ENCODE measurements at places on chromosomes 11 and 22.

DNA sequence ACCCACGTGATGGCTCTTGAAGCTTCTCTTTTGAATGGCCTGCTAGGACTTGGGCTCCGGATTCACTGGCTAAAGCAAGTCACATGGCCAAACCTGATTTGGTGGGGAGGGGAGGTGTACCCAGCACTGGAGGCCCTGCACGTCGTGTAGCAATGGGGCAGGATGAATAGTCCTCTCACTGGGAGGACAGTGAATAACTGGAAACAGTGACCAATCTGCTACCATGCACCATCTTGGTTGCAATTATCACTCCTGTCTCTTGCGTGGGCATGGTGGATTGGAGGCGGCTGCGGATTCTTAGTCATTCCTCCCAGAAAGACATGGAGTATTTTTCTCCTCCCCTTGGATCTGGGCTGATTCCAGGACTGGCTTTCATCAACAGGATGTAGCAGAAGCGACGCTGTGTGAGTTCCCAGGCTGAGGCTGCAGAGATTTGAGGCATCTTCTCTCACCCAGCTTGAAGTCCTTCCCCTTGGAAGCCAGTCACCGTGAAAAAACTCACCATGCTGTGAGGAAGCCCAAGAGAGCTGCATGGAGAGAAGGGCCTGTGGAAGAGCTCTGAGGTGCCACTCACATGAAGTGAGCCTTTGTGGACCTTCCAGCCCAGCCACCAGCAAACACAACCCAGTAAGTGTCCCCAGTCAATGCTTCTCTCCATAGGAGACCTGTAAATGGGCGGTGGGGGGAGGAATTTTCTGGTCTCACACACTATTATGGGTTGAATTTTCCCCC lies 70.4 kb downstream of the IGLL1 start:
- DNase-seq: no peak

DNA sequence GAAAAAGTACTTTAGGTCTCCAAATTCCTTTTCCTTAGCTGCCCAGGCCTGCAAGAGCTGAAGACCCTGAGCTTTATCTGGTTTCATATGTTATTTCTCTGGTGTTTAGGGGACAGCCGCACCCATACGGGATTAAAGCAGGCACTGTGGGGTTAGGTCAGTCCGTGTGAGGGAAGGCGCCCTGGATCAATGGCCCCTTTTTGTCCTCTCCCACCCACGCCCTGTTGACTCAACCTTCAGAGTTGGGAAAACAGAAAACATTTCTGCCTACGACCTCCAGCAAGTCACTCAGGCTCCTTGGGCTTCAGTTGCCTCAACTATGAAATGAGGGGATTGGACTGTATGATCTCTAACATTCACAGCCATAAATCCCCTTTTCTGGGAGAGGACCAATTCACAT lies 55.2 kb upstream of the BARX2 start:
- DNase-seq: no peak

- DNase-seq: peak; percentile 54
Measured at GRCh38 chr22:43993072-43993760, 30.9 kb upstream of the PARVB start.

- no peak for DNase-seq
Measured at GRCh38 chr11:34204396-34205279, 99.2 kb downstream of the NAT10 start.

DNA sequence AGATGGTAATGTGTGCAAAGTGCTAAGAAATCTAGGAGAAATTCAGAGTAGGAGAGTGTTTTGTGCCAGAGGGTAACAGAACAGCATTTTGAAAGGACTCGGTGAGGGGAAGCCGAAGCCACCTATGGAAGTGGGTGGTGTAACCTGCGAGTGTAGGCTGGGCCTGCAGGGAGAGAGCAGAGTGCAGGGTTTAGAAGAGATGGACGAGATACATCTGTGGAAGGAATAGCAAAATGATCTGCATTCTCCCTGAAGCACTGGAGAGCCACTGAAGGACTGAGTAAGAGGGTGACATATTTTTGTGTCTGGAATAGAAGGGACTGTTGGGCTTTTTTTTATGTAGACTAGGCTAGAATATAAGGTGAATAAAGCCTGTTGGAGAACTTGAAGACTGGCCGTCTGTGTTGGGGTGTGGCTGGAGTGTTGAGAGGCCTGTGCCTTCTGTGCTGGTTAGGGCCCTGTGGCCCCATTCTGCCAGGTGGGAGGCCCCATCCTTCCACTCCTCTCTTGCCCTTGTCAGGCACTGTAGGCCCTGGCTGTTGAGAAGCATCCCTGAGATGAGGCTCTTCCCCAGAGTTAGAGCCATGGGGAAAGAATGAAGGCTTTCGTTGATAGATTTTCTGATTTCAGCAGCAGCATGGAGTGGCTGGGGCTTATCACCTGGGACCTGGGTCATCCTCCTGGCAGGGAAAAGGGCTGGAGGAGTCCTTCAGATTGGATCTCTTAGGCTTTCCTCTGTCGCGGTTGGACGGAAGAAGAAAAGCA lies 102.2 kb downstream of the ZBTB16 start:
- no peak for DNase-seq

DNA sequence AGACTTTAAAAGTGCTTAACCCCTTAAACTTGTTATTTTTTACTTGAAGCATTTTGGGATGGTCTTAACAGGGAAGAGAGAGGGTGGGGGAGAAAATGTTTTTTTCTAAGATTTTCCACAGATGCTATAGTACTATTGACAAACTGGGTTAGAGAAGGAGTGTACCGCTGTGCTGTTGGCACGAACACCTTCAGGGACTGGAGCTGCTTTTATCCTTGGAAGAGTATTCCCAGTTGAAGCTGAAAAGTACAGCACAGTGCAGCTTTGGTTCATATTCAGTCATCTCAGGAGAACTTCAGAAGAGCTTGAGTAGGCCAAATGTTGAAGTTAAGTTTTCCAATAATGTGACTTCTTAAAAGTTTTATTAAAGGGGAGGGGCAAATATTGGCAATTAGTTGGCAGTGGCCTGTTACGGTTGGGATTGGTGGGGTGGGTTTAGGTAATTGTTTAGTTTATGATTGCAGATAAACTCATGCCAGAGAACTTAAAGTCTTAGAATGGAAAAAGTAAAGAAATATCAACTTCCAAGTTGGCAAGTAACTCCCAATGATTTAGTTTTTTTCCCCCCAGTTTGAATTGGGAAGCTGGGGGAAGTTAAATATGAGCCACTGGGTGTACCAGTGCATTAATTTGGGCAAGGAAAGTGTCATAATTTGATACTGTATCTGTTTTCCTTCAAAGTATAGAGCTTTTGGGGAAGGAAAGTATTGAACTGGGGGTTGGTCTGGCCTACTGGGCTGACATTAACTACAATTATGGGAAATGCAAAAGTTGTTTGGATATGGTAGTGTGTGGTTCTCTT lies 2.8 kb downstream of the MALAT1 start:
- DNase-seq: peak; percentile 23

DNA sequence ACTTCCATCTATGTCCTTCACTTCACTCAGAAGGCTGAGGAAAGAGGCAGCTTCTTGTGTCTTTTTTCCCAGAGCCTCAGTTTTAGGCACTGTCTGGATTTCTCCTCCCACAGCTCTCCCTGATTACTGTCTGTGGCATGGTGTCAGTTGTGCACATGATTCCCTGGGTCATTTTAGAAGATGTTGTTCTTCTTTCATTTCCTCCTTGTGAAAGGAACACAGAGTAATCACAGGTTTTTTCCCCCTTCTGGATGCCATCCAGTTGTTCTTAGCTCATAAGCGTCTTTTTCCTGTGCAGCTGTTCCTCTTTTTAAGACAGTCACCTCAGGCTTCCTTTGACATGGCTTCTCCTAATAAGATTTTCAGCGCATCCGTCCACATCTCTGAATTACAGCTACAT lies 212.2 kb downstream of the FAM181B start:
- DNase-seq: no peak

GRCh38 chr11:81825346-81825745 lies 908.3 kb downstream of the FAM181B start:
- DNase-seq: no peak

GRCh38 chr11:75553889-75554257 lies 8.2 kb upstream of the SERPINH1 start:
- DNase-seq: no peak

- DNase-seq: no peak
Measured at GRCh38 chr22:49093192-49093880, 734.3 kb downstream of the BRD1 start.

DNA sequence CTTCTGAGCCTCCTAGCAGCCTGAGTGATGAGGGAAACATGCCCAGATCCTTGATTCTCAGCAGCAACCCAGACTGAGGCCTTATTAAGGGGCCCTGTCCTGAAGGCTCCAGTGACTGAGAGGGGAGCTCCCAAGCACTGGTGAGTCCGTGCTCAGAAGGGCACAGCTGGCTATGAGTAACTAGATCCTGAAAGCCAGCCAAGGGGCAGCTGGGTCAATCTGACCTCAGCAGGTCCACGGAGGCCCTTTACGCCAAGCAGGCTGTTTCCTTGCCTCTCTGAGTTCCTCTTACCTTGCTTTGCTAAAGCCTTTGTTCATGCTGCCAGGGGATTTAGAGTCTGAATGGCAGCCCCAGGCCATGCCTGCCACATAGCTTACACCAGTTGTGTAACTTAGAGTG lies 19.3 kb upstream of the MIEF1 start:
- no peak for DNase-seq

DNA sequence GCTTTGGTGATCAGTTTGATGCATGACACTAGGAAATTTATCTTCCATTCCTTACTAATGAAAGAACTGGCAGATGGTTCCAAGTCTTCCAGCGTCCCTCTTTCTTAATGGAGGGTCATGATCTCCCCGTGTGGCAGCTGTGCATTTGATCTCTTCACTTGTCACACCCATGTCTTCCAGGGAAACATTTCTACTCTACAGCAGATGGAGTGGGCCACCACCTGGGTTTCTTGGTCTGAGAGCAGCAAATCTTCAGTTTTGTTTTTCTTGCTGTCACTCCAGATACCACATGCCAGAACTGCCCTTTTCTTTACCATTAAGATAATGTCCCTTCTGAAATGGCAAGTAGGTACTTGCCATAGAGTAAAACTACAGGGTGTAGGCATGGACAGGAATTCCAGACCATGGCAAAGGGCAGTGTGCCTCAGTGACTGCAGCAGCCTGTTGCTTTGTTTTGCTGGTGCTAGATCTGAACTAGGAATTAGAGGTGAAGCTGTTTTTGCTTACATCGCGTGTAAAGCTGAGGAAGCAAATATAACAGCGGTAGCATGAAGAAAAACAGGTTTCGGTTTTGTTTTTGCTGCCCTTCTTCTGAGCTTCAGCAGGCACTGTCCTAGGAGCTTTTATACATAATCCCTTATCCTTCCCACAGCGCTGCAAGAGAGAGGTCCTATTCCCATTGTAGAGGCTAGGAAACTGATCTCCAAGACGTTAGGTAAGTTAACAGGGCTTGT lies 20.7 kb upstream of the C11orf96 start:
- DNase-seq: no peak

DNA sequence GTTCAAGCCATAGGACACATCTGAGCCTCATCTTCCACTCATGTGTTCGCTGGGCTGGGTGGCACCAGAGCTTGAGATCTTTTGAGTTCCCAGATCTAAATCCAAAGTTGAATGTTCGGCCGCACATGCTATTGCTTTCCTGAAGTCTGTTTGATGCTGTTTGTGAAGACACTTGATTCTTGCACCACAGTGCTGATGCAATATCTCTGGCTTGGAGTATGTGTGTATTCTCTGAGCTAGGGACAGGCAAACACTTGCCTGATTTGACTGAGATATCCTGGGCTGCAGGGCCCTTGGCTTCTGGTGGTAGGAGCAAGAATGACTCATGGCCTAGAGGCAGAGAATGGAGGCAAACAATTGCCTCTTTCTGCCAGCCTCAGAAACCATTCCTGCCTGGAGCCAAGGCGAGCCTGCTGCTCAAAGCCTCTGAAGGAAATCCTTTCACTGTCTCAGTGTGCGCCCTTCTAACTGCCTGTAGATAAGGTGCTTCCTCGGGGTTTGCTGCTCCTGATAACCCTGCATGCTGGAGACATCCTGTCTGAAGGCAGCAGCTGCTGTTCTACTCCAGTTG lies 73.0 kb downstream of the CYB5R2 start:
- no peak for DNase-seq

DNA sequence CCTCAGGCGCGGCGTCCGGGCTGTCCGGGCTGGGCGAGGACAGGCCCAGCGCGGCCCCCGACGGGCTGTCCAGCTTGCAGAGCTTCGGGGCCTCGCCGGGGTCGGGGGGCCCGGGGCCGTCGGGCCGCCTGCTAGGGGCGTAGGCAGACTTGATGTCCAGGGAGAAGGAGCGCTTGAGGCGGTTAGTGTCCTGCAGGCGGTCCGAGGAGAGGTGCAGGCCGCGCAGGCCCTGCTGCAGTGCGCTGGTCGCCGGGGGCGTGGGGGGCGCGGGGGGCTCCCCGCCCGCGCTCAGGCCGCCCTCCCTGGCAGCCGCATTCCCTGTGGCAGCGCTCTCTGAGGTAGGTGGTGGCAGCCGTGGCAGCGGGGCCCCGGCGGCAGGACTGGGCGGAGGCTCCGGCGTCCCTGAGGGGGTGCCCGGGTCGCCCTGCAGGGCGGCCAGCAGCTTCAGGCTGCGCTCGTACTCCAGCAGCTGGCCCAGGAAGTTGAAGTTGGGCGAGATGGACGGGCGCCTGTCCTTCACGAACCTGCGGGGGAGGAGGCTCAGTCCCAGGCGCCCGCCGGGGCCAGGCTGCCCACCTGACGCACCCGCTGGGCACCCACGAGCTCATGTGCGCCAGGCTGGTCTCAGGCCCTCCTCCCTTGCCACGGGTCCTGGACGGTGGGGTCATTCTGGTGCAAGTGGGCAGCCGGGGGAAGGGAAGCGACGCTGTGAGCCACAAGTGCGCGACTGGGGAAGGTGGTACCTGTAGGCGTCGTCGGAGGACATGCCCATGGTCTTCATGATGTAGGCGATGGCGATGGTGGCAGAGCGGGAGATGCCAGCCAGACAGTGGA lies 14.8 kb downstream of the DUSP8 start:
- no peak for DNase-seq

DNA sequence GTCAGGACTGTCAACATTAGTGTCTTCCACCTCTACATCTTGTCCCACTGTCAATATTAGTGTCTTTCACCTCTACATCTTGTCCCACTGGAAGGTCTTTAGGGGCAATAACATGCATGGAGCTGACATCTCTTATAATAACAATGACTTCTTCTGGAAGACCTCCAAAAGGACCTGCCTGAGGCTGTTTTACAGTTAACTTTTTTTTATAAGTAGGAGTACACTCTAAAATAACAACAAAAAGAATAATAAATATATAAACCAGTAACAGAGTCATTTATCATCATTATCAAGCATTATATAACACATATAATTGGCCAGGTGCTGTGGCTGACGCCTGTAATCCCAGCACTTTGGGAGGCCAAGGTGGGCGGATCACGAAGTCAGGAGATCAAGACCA lies 57.5 kb downstream of the PAK1 start:
- no peak for DNase-seq

DNA sequence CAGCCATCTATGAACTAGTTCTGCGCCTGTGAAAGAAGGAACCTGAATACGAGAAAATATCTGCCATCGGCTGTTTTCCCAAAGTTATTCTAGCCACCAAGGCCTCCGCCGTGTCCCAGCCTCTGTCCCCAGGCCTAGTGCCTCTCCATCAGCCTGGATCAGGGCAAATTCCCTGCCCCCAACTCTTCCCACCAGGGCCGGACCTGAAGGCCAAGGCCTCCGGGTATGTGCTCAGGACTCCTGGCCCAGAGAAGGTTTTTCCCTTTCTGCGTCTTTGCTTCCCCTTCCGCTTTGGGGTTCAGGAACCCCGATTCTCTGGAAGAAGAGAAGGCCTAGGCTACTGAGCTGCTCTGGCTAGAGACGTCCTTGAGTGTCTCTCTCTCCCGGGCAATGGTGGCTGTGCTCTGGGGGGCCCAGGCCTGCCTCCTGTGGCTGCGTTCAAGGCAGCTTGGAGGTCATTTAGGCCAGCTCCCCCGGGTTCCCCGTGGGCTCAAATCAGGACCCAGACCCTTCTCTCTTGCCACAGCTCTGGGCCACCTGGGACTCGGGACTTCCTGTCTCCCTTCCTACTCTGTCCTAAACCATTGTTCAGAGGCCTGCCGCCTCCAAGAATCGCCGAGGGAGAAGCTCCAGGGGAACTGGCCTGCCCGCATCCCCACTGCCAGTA lies 1.6 kb downstream of the ALX4 start:
- DNase-seq: no peak
